ENCODE measurements at places on chromosomes 4 and X. TPM values are rescaled to one million over a fixed set of nuclear protein-coding genes. Genes with fewer than 3 reads are reported as not detected.

GRCh38 chrX:75278991-75279390 lies 5.1 kb downstream of the UPRT start:
- H3K27ac ChIP-seq = no peak overlapping the region
- no peak for DNase-seq
- H3K4me3 ChIP-seq = no peak overlapping the region
- H3K36me3 ChIP-seq = no peaks in the 10 kb centered on the region

DNA sequence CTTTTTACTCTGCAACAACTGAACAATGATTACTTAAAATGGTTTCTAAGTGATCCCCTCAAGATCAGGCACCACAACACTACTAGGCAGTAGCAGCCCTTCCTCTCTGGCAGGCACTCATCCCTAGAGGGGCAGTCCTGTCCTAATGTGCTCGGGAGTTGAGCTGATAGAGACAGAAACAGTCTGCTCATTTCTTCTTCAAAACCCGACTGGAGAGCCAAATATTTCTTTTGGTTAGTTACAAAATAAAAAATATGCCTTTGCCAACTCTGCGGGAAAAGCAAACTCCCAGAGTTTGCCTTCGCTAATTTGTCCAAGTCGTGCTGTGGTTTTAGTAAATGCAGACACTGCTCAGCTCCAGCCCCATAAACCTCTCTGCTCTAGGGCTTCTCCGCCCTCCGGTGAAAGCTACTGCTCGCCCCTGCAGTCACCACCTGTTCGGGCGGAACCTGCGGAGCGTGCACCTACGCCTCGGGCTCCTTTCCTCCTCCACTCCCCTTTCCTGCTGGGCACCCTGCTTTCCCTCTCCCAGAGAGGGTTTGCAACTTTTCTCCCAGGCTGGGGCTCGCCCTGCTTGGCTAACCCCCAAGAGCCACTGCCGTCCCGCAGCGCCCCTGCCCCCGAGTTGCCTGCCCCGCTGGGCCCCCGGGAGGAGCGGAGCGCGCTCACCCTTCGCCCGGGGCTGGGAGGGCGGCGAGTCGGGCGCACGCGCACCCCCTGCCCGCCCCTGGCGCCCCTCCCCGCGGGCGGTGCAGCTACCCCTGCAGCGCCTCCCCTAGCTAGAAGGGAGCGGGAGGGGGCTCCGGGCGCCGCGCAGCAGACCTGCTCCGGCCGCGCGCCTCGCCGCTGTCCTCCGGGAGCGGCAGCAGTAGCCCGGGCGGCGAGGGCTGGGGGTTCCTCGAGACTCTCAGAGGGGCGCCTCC lies at the start of gene NPNT:
Gene NPNT (plus strand): TSS at position 812 of the 923 bp plus-strand sequence. CDS start 182 bp downstream, outside the sequence.
- peak within 1 kb of the TSS; percentile 47 for H3K4me3 ChIP-seq
- H3K27ac ChIP-seq = peak within 1 kb of the TSS; percentile 33
- no peak for DNase-seq
- H3K4me1 ChIP-seq = no peaks in the 10 kb centered on the region
- H3K27me3 ChIP-seq = peaks cover 19% of the 10 kb centered on the region
- H3K36me3 ChIP-seq = no peaks in the 10 kb centered on the region

GRCh38 chrX:8341814-8342590 lies 122.6 kb upstream of the VCX3B start:
- H3K4me3 ChIP-seq = no peak overlapping the region
- H3K27ac ChIP-seq = no peak overlapping the region
- H3K27me3 ChIP-seq = no peaks in the 10 kb centered on the region
- DNase-seq = no peak
- H3K4me1 ChIP-seq = no peaks in the 10 kb centered on the region

- no peak overlapping the region for H3K27ac ChIP-seq
- no peaks in the 10 kb centered on the region for H3K27me3 ChIP-seq
- H3K4me1 ChIP-seq = no peaks in the 10 kb centered on the region
- DNase-seq = no peak
Observed at GRCh38 chr4:184664445-184665210, 15.1 kb downstream of the PRIMPOL start.

GRCh38 chr4:190018201-190018920 lies 8.7 kb downstream of the FRG2 start:
- no peak overlapping the region for H3K27ac ChIP-seq
- H3K4me1 ChIP-seq = no peaks in the 10 kb centered on the region
- no peaks in the 10 kb centered on the region for H3K36me3 ChIP-seq
- peaks cover 88% of the 10 kb centered on the region for H3K27me3 ChIP-seq
- DNase-seq = no peak
- H3K4me3 ChIP-seq = no peak overlapping the region

- no peak for DNase-seq
- H3K4me1 ChIP-seq = no peaks in the 10 kb centered on the region
- H3K27me3 ChIP-seq = no peaks in the 10 kb centered on the region
- H3K36me3 ChIP-seq = no peaks in the 10 kb centered on the region
Observed at GRCh38 chrX:81120258-81120935, 81.3 kb downstream of the HMGN5 start.

- peaks cover 20% of the 10 kb centered on the region for H3K36me3 ChIP-seq
- DNase-seq = no peak
- no peak overlapping the region for H3K27ac ChIP-seq
- H3K27me3 ChIP-seq = no peaks in the 10 kb centered on the region
- no peak overlapping the region for H3K4me3 ChIP-seq
Observed at GRCh38 chrX:133306316-133306715, 88.2 kb upstream of the TFDP3 start.

- H3K4me1 ChIP-seq = no peaks in the 10 kb centered on the region
- H3K27ac ChIP-seq = no peak overlapping the region
- H3K36me3 ChIP-seq = no peaks in the 10 kb centered on the region
Observed at GRCh38 chrX:79573760-79574159, 206.6 kb upstream of the ITM2A start.

DNA sequence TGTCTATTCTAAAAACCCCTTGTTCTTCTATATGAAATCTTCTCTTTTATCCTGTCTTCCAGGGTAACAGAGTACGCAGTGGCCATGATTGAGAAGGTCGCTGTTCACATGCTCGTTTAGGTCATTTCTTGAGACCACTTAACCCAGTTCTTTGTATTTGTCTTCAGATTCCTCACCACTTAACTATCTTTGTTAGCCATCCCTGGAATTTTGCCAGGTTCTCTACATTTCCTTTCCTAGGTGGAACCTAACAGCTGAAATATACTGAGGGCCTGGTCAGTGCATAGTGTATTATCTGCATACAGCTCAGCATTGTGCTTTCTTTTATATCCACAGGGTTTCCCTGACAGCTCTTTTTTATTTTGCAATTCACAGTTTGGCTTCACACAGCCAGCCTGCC lies 148.9 kb upstream of the GALNT7 start:
- H3K4me1 ChIP-seq = no peaks in the 10 kb centered on the region
- H3K27me3 ChIP-seq = no peaks in the 10 kb centered on the region
- no peak for DNase-seq

DNA sequence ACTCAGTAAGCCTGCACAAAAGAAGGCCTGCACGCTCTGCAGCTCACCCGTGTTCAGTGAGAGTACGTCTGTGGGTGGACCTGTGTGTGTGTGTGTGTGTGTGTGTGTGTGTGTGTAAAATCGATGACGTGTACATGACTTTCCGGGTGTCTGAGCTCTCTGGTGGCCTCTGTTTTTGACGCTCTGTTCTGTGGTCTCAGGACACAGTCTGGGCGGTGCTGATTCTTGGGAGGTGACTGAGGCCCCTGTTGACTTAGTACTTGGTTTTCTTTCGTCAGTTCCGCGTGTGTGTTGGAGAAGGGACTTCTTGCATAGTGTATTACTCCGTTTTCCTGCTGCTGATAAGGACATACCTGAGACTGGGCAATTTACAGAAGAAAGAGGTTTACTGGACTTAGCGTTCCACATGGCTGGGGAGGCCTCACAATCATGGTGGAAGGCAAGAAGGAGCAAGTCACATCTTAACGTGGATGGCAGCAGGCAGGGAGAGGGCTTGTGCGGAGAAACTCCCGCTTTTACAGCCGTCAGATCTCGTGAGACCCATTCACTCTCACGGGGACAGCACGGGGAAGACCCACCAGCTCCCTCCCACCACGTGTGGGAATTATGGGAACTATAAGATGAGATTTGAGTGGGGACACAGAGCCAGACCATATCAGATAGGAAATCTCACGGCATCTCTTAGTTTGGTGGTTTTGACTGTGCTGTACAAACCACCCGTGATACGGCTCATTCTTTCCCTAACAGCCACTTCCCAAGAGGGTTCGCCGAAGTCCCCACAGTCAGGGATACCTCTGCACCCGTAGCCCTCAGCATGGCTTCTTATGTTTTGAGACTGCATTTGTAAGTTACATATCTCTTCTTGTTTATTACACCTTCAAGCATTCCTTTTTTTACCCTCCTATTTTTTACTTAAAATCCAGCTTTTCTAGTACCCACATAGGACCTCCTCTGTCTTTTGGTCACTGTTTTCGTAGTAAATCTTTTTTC lies 24.5 kb downstream of the UVSSA start:
- no peaks in the 10 kb centered on the region for H3K27me3 ChIP-seq
- peaks cover 73% of the 10 kb centered on the region for H3K36me3 ChIP-seq
- DNase-seq = peak; percentile 26
- no peak overlapping the region for H3K27ac ChIP-seq
- no peak overlapping the region for H3K4me3 ChIP-seq

- H3K4me3 ChIP-seq = no peak overlapping the region
- H3K36me3 ChIP-seq = no peaks in the 10 kb centered on the region
- H3K27ac ChIP-seq = no peak overlapping the region
- no peaks in the 10 kb centered on the region for H3K27me3 ChIP-seq
- DNase-seq = no peak
- no peaks in the 10 kb centered on the region for H3K4me1 ChIP-seq
Observed at GRCh38 chr4:105943234-105943633, 48.0 kb downstream of the NPNT start.

- H3K27me3 ChIP-seq = no peaks in the 10 kb centered on the region
- no peaks in the 10 kb centered on the region for H3K36me3 ChIP-seq
- no peak for DNase-seq
- H3K4me1 ChIP-seq = no peaks in the 10 kb centered on the region
- no peak overlapping the region for H3K4me3 ChIP-seq
Observed at GRCh38 chr4:142480244-142480643, 365.9 kb downstream of the INPP4B start.

DNA sequence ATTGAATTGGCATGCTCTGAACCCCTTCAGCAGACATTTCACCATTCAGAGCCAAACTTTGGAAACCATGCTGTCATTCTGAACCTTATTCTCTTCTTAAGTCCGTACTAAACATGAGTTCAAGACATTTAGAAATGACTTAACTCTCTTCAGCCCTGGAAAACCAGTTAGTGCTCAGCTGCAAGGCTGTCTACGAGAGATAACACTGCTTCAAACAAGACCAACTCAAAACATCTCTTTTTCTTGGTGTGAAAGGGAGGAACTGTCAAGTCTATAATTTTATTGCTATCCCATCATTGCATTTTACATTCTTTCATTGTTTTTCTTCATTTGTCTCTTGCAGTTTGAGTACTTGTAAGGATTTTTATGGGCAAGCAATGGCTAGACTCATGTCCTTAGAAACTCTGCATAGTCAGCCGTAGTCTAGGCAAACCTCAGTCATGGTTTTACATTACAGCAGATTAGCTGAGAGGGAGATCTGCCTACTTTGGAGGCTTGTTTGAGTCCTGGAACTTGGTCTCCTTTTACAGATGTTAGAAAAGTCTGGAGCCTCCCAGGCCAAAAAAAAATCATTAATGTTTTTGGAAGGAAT lies 120.6 kb upstream of the JADE1 start:
- no peak overlapping the region for H3K27ac ChIP-seq
- DNase-seq = no peak
- no peaks in the 10 kb centered on the region for H3K36me3 ChIP-seq
- H3K4me3 ChIP-seq = no peak overlapping the region

- peaks cover 57% of the 10 kb centered on the region for H3K36me3 ChIP-seq
- no peaks in the 10 kb centered on the region for H3K27me3 ChIP-seq
- DNase-seq = no peak
- H3K27ac ChIP-seq = no peak overlapping the region
Observed at GRCh38 chr4:108035691-108036090, 46.0 kb downstream of the HADH start.

CENPI gene
- 1.9 TPM for total RNA-seq

- no peak for DNase-seq
- no peaks in the 10 kb centered on the region for H3K4me1 ChIP-seq
Observed at GRCh38 chrX:47500554-47500953, 17.5 kb upstream of the ZNF41 start.

PASD1 gene
- total RNA-seq = not detected

DNA sequence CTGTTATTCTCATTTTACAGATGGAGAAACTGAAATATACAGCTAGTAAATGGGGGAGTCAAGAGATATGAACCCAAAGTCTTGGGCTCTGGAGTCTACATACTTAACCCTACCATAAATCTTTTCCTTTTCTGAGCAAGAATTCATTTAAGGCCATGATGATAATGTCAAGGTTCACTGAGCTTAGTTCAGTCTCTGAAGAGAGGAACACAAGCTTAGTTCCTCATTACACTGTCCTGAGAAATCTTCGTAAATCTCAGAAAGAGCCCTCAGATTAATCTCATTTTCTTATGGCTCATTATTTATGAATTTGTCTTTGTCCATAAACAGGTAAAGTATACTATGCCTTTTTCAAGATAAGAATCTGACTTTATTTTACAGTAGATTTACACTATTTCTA lies 104.2 kb downstream of the SATL1 start:
- no peak for DNase-seq
- H3K27ac ChIP-seq = no peak overlapping the region
- no peaks in the 10 kb centered on the region for H3K36me3 ChIP-seq

DNA sequence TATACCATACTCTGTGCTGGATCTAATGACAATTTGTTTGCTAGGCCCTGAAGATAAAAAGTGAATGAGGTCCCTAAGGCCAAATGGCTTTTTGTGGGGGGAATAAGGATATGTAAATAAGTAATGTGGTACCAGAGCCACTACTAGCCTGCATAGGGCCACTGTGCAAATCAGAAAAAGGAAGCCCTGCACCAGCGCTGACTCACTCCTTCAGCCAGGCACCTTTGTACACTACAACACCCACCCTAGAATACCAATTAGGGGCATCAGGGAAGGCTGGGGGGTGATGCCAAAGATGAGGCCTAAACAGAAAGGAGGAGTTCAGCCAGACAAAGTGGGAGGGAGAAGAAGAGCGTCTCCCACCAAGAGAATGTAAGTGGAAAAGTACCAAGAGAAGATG lies 122.2 kb downstream of the CAMK2D start:
- peaks cover 50% of the 10 kb centered on the region for H3K4me1 ChIP-seq
- no peak for DNase-seq
- H3K36me3 ChIP-seq = no peaks in the 10 kb centered on the region
- H3K4me3 ChIP-seq = no peak overlapping the region
- H3K27ac ChIP-seq = no peak overlapping the region

DNA sequence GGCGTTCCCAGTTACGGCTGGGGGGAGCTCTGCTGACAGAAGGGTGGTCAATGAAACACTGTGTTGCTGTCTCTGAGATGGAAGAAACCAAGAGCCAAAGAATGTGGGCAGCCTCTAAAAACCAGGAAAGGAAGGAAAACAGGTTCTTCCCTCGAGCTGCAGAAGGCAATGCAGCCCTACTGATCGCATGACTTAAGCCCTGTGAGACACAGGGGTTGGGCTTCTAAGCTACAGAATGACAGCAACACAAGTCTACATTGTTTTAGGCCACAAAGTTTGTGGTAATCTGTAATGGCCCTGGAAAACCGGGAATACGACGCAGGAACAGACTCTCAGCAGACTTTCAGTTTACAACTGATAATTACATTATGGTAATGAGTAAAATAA lies 38.2 kb upstream of the MTNR1A start:
- H3K36me3 ChIP-seq = peaks cover 47% of the 10 kb centered on the region
- no peaks in the 10 kb centered on the region for H3K4me1 ChIP-seq
- H3K27me3 ChIP-seq = no peaks in the 10 kb centered on the region
- no peak overlapping the region for H3K27ac ChIP-seq
- DNase-seq = no peak
- H3K4me3 ChIP-seq = no peak overlapping the region

RNF212 gene
- total RNA-seq = 8.9 TPM

- no peaks in the 10 kb centered on the region for H3K27me3 ChIP-seq
- H3K4me3 ChIP-seq = no peak overlapping the region
- DNase-seq = no peak
- H3K4me1 ChIP-seq = no peaks in the 10 kb centered on the region
- H3K36me3 ChIP-seq = no peaks in the 10 kb centered on the region
- H3K27ac ChIP-seq = no peak overlapping the region
Observed at GRCh38 chr4:4639370-4639769, 97.5 kb upstream of the STX18 start.
